ENCODE measurements at places on chromosomes 16 and 17.

DNA sequence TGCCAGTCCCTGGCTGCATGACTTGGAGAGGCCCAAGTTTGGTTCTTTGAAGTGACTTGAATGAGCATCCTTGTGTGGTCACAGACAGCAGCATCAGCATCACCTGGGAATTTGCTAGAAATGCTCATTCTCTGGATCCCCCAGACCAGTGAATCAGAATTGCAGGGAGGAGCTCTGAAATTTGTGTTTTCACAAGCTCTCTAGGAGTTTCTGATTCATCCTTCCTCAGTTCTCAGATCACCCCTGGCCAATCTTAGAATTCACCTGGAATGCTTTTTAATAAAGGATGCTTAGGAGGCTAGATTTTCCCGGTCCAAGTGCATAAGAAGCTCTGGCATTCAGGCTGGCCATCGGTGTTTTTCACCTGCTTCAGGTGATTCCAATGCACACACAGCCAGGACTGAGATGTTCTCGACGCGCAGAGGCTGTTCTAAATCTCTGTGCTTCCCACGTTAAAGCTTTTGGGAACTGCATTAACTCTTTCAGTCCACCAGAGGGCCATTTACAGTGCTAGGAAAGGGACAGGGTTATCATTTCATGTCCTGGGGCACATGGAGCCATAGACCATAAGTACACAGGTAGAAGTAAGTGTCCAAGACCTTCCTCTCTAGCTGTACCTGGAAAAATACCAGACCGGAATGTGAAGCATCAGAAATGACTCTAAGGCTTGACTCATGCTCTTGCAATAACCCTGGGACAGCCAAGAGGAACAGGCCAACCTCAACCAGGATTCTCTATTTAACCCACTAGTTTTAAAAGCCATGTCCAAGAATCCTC is 85.7 kb upstream of the XYLT1 start:
- DNase-seq, result peak; percentile 92

DNA sequence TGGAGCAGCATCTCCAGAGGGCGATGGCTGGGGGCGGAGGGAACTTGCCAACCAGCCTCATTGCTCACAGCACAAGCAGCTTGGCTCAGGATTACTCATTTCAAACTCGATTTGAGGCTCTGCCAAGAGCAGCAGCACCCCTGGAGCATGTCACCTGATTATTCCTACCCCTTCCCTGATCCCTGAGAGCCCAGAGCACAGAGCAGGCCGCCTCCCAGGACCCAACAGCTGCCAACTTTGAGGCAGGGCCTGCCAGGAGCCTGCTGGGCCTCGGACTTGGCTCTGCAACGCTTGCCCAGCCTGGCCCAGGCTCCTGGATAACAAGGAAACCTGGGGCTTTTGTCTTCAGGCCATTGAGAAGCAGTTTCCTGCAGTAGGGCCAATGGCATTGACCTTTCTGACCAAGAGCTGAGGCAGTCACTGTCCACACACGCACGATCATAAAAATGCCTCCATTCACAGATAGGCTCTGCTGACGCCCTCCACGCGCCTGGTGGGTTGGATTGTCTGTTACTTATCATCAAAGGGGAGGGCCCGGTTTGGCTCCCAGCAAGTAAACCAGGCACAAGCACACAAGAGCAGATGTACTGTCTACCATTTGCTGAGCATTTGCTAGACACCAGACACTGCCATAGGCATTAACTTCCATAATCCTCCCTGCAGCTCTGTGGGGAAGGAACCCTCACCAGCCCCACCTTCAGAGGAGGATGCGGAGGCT is 406.6 kb upstream of the EEF2KMT start:
- DNase-seq, result no peak

- DNase-seq, result no peak
Observed at GRCh38 chr16:74700116-74700437, 585 bp downstream of the MLKL start.

- DNase-seq, result no peak
Observed at GRCh38 chr16:3519581-3519980, 18.8 kb downstream of the CLUAP1 start.

GRCh38 chr16:85394456-85395206 is 218.5 kb upstream of the GSE1 start:
- DNase-seq, result no peak
